ENCODE measurements at places on chromosomes 16 and 17.

GRCh38 chr17:78820841-78821240, 19.8 kb downstream of the USP36 start:
- DNase-seq = no peak

- no peak for DNase-seq
Observed at GRCh38 chr16:55500530-55501011, 8.3 kb upstream of the LPCAT2 start.

GRCh38 chr16:86317813-86318650, 192.3 kb upstream of the FOXF1 start:
- no peak for DNase-seq

DNA sequence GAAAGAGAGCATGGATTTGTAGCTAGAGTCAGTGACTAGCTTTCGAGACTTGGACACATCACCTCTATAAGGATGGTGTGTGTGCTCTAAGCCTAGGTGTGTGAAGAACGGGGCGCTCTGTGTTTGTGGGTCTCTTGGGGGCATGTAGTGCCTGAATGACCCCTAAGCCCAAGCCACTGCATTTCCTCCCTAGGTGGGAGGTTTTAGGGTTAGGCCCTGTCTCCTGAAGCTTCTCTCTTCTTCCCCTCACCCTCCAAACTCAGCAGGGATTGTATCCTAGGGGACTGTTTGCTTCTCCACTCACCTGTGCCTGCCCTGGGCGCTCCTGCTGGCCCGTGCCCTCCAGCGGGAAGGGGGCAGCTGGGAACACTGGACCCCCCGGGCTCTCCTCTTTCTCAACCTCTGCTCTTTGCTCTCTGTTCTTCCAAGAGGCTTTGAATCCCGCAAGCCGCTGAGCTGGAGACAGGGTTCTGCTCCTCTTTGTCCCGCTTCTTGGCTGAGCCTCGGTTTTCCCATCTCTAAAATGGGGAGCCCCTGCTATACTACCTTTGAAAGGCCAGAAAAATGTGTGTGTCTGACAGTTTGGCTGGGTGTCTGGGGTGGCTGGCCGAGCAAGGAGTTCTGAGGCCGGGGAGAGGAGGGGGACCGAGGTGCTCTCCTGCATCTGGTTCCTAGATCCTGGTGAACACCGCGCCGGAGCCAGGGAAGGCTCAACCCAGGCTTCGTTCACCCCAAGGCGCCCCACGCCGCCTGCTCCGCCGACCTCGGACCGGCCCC, 810 bp downstream of the CYGB start:
- DNase-seq = no peak

GRCh38 chr16:88202207-88202745, 180.5 kb upstream of the ZNF469 start:
- no peak for DNase-seq

DNA sequence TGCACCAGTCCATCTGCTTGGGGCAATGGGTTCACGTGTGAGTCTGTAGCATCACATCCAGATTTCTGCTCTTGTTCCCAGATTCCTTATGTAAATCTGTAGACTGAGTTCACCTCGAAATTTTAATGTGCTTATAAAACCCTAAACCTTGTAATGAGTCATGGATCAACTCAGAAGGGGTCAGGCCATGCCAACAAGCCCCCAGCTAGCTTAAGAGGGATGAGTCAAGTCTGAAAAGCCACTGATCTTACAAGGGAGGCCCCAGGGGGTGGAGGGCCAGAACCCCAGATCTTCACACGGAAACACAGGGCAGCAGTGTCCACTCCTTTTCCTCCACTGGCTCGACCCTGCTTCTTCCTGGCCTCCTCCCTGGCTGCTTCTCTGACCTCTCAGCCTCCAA, 399.1 kb upstream of the CDH5 start:
- no peak for DNase-seq

DNA sequence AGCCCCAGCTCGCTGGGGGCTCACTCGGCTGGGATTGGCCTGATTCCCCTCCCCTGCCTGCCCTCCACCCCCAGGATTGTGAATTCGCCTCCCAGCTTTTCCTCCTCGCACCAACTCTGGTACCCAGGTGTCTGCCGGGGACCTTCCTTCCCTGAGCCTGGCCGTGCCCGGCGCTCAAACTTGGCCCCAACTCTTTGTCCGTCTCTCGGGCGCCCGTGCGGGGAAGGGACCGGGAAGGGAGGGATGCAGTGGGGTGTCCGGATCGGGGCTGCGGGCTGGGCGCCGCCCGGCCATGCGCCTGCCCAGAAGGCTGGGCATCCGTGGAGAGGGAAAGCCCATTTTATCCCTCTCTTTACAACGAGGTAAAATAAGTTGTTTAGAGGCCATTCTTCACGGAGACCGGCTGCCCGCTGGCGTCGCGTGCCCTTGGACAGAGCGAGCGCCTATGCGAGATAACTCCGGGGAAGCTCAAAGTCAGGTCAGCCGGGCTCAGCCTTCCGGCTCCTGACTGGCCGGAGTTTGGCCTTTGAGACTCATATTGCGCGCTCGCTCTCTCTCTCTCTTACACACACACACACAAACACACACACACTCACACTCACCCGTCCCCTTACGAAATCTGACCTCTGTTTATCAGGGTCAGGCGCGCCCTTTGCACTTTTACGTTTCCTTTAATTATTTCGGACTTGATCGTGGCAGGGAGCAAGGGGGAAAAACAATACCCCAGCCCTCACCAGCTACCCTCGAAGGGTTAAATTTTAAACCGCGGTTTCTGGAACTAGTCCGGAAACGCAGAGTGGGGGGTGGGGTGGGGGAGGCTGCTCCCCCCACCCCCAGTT, 774 bp upstream of the MAF start:
- peak; percentile 4 for DNase-seq

DNA sequence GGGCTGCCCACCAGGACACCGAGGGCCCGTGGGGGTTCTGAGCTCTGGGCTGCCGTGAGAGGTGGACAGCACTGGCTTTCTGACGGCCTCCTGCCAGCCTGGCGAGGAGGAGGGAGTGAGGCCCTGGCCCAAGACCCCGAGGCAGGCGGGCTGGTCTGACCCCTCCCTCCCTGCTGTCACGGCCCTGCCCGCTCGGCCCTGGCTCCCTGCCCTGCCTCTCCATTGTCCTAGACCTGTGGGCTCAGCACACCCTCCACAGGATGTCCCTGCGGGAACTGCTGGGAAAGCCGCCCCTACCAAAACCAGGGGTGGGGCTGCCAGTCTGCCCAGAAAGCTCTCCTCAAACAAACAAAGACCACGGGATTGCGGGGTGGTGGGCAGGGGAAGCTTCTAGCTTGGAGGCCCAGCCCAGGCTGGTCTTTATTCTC, 20.7 kb downstream of the SPNS2 start:
- no peak for DNase-seq

GRCh38 chr17:3912827-3913226, 3.4 kb downstream of the P2RX1 start:
- DNase-seq = no peak

GRCh38 chr17:74362069-74362405, 369 bp upstream of the BTBD17 start:
- no peak for DNase-seq

GRCh38 chr17:56184650-56185049, 31.4 kb downstream of the ANKFN1 start:
- no peak for DNase-seq

DNA sequence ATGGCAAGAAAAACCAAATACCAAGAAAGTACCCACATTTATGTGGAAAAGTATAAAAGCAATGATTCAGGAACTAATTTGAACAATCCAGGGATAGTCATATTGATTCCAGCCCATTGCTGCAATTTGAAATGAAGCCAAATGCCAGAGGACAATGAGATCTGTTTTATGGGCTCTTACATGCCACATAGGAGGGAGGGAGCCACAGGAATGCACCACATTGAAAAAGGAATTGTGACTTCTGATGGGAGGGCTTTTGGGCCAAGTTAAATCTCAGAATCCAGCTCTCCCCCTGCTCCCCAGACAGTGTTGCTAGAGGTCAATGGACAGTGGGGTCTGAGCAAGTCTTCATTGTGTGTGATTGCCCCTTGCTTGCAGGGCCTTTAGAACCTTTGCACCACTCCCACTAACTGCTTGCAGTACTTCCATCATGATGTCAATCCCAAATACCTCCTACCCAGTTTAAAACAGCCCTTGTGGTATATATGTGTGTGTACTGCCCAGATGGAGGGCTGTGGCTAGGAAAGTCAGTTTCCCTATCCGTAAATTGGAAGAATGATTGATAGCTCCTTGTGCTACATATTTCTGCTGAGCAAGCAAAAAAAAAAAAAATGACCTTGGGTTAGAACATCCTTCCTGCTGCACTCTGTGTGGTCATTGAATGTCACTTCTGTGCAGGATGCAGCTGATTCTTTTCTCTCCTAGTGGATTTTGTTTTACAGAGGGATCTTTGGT, 406.8 kb downstream of the UTP18 start:
- DNase-seq = no peak

DNA sequence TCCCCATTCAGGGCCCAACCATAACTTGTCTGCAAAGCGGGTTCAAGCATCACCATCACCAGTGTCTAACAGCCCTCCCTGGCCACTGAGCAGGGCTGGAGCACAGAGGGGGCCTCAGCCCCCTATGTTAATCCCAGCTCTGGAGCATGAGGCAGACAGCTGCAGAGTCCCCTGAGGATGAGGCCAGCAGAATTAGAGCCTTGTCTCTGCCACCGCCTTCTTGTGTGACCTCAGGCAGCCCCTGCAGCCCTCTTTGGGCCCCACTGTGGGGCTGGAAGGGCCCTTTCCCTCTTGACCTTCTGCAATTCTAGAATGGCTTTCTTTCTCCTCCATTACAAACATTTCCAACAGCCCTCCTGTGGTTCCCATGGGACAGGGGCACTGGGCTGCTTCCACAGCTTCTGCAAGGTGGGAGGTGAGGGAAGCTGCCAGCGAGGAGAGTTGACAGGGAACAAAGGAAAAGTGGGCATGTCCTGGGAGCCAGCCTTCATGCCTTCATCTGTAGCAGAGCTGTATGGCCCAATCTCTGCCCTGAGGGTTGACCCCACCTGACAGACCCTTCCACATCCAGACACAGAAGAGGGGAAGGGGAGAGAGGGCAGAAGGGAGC, 65.7 kb downstream of the TMEM132E start:
- no peak for DNase-seq

DNA sequence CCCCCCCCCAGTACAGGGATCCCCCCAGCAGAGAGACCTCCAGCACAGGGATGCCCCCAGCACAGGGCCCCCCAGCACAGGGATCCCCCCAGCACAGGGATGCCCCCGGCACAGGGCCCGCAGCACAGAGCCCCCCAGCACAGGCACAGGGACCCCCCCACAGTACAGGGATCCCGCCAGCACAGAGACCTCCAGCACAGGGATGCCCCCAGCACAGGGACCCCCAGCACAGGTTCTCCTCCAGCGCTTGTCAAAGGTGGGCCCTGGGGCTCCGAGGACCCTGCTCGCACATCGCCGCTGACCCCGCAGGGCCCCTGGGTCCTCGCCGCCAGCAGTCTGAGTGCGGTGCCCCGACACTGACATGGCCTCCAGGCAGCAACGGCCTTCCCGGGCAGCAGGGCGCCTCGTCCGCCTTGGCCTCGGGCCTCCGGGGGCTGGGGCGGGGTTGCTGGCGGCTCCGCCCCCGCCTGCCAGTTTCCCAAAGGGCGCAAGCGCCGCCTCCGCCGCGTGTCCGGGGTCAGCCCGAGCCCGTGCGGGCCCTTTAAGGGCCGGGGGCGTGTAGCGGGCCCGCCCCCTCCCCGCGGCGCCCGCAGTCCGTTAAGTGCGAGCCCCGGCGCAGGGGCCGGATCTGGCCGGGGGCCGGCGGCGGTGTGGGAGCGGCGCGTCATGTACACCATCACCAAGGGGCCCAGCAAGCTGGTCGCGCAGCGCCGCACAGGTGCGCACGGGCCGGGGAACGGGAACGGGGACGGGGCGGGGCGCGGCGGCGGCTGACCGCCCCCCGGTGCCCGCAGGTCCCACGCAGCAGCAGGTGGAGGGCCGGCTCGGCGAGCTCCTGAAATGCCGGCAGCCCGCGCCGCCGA, at the start of gene MCRIP2:
Gene MCRIP2, plus strand, starts transcription at position 503 of the 863 bp plus-strand sequence. Its CDS starts 164 bp downstream, at position 667.
- DNase-seq = peak; percentile 79

DNA sequence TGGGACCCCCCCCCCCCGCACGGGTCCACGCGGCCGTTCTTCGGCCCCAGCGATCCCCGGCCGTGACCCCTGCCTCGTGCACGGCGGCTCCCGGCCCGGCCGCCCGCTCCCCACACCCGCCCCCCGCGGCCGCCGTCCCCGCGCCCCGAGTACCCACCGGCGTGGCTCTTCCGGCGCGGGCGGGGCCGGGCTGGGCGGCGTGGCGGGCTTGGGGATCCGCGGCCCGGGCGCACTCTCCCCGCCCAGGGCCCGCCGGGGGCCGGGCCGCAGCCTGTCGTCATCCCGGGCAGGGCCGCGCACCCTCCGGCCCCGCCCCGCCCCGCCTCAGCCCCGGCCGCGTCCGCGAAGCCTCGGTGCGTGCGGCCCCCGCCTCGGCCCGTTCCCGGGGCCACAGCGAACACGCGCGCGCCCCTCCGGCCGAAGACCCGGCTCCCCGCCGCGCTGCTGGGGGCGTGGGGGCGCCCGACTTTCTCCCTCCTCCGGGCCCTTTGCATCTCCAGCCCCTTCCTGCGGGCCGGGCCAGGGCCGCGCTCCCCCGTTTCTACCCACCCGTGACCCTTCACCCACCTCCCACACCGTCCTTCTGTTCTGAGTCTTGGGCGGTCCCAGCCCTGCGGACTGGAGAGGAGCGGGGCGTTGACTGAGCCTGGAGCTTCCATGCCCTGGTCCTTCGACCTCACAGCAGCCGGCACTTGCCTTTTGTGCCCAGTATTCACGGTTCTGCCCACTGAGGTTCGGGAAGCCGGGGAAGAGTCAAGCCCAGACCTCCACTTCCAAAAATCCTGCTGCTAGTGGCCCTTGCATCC, 840 bp downstream of the MYO1C start:
- DNase-seq = peak; percentile 83

GRCh38 chr16:72969146-72969545, 78.8 kb downstream of the ZFHX3 start:
- DNase-seq = no peak

DNA sequence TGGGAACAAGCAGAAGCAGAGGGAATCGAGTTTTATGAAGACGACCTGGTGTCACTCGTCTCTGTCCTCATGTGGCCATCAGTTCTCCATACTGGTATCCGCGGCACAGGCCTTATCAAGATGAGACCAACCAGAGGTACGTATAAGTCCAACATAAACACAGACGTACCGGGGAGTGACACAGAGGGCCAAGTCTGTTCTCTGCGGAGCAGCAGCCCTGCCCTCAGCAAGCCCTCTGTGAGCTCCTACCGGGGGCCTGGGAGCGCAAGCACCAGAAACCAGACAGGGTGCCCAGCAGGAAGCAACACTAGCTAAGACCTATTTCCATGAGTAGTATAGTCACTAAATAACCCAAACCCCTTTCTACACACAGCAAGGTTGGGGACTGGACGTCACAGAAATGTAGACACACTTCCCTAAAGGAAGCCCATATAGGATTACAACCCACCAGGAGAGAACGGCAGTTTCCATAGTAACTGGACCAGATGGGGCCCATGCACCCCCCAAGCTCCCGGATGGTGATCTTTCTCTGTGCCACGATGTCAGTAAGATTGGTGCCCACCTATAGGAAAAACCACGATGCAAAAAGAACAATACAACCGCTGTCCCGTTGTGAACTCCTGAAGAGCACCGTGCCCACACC, 911 bp downstream of the ARL16 start:
- no peak for DNase-seq

DNA sequence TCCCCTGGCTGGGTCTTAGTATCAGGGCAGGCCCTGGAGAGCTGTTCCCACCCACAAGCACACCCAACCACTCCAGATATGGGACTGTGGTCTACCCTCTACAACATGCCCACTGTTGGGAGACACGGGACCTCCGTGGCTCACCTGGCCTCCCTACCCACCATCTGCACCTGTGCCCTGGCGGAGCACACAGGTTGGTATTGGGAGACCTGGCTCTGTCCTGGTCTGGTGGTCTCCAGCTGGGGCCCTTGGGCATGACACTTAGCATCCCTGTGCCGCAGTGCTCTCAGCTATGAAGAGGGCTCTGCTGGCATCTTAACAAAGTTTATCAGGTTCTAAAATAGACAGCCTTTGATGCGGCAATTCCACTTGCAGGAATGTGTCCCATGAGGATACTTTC, 5.8 kb downstream of the C16orf95 start:
- no peak for DNase-seq

Data from germinal center (tissue), 1 donor.